Mucosa of gallbladder (tissue), 1 donor: ENCODE measurements at places on chromosomes 4 and X. TPM values are rescaled to one million over a fixed set of nuclear protein-coding genes. Genes with fewer than 3 reads are reported as not detected.
A peak's percentile ranks its signal among the peaks of the same experiment; 100 is the strongest.

DNA sequence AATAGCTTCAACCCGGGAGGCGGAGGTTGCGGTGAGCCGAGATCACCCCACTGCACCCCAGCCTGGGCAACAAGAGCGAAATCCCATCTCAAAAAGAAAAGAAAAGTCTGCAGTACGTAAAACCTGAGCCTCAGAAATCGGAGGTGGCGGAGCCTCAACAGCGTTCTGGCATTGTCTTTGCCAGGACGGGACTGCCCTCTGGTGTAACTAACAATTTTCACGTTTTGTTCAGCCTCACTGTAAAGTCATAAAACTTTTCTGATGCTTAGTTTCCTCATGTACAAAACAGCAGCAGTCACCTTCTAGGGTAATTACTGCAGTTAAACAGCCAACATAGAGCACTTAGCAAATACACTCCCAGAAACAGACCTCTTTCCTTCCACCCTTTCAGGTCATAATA, 121.7 kb downstream of the RBM47 start:
- DNase-seq = no peak

GRCh38 chr4:168908851-168909273, 101.2 kb downstream of the CBR4 start:
- DNase-seq = no peak

The MAP9 gene
- 20.4 TPM for total RNA-seq

DNA sequence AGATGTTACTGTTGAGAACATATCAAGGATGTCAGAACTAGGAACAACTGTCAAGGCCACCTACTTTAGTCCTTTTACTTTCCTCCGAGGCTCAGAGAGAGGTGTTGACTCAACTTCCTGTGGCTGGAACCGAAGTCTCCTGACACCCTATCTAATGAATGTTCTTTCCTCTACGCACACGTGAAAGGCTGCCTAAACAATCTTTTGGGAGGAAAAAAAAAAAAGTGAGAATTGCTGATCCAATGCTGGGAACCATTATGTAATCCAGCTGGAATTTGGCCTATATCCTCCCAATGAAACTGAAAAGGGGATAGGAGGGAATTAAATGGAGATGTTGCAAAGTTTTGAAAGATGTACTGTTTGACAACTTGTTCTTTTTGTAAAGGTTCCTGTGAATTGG, 8.3 kb upstream of the MAP7D3 start:
- no peak for DNase-seq

DNA sequence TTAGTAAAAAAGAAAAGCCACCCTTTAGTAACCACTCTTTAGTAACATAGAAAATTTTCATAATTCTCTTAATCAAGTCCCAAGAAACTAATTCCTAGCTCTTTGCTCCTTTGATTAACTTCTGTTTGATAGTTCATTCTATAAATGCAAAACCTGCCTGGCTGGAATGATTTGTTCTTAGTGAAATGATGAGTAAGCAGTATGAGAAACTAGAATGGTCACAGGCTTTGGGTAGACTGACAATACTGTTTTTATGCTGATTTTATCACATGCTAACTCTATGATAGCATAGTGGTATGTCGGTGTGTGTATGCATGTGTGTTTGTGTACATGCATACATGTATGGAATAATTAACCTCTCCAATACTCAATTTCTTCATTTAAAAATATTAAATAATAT, 81.2 kb downstream of the SYTL5 start:
- DNase-seq = no peak

DNA sequence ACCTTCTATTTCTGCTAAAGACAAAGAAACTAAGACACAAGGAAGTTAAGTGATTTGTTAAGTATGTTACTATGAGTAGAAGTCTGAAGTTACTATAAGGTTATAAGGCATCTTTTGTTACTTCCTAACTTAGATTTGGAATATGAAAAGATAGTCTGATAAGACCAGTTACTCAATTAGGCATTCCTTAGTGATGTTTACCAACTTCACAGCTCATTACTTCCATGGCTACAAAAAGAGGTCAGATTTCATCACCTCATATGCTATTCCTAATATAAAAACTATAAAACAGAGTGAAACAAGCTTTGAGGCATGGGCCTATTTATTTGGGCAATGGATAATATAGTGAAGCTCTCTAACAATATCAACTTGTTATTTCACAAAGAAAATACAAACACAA, 143.1 kb downstream of the TBCK start:
- DNase-seq = no peak

GRCh38 chr4:8294036-8294435, 24.5 kb downstream of the HTRA3 start:
- no peak for DNase-seq

The ZXDA gene
- 8.4 TPM for total RNA-seq

DNA sequence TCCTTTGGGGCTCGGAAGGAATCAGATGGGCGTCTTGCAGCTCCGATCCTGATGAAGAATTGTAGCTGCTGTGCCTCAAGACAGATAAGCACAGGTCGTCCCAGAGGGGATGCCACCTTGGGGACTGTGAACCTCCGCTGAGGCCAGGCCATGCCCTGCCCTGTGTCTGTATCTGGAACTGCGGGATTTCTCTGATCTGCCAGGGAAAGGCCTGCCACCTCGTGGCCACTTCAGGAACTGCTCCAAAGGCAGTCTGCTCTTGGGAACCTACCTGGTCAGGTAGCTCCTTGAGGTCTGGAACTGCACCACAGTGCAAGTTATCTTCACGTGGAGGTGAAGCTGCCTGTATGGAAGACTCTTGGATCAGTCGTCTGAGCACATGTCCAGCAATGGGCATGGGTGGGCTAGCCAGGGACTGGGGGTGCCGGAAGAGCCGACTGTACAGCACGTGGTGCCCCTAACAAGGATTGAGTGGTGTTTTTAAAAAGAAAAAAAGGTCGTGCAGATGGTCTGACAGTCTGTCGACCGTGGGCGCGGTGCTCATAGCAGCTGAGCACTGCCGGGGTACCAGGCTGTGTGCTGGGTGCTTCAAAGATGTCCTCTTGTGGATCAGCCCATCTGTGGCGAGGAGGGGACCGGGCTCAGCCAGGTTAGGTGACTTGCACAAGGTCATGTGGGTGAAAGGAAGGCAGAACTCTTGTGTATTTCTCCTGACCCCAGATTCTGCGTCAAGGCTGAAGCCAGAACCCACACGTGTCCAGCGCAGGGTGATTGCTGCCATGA, 3.1 kb upstream of the GRPEL1 start:
- DNase-seq = peak; percentile 88

DNA sequence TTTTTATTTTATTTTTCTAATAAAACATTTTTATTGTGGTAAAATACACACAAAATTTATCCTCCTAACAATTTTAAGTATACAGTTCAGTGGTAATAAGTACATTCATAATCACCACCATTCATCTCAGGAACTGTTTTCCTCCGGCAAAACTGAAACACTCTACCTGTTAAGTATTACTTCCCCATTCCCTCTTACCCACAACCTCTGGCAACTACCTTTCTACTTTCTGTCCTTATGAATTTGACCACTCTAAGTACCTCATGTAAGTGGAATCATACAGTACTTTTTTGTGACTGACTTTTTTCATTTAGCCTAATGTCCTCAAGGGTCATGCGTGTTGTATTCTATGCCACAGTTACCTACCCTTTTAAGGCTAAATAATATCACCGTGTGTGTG, 21.1 kb upstream of the HSFX4 start:
- no peak for DNase-seq
